NCI-H1436 (cell line): ENCODE measurements at places on chromosomes 12 and 14.
A peak's percentile ranks its signal among the peaks of the same experiment; 100 is the strongest.

DNA sequence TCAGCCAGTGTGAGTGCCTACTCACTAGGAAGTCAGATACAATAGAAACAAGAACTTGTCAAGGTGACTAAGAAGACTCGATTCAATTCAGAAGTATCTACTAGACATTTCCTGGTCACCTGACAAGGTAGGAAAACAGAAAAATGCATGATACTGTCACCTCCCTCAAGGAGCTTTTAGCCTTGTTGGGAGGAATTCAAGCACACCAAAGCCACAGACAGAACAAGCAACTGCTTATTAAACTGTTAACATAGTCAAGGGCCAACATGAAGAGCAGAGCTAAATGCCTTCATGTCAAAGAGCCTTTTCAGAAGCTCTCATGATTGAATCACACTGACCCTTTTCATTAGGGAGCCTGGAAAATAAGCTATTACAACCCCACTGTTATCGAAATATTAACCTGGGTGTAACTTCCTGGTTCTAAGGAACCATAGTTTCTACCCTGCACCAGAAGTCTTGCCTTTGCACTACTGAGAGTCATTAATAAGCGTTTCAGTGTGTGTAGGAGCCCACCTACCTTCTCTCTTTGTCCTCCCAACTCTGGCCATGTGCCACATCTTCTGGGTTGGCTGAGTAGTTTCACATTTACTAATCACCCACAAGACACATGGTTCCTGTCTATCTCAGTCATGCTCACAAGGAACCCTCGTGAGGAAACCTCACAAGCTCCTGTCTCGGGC is 31.0 kb upstream of the LGALS3 start:
- no peak for DNase-seq

DNA sequence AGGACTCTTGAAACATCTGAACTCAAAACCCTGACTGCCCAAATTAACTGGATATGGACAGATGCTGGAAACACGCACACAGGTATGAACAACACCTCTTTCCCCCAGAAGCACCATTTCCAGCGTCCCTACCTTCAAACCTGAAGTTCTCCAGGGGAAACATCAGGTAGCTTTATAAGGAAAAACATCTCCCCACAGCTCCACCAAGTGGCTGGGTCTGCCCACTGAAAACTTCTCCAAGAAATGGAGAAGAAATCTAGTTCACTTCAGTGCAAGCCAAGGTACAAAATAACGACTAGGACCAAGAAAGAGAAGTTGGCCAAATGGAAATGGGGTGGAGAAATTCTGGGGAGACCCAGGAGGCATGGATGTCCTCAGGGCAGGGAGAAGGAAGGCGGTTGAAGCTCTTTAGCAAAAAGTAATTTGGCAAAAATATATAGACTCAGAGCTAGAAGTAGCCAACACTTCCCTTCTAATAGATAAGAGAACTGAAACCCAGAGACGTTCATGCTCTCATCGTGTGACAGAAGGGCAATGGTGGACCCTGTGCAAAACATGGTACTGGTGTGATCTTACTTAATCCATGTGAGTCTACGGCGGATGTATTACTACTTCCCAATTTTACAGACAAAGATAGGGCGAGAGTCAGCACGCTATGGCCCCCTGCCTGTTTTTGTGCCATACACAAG is 10.5 kb upstream of the NUAK1 start:
- no peak for DNase-seq

DNA sequence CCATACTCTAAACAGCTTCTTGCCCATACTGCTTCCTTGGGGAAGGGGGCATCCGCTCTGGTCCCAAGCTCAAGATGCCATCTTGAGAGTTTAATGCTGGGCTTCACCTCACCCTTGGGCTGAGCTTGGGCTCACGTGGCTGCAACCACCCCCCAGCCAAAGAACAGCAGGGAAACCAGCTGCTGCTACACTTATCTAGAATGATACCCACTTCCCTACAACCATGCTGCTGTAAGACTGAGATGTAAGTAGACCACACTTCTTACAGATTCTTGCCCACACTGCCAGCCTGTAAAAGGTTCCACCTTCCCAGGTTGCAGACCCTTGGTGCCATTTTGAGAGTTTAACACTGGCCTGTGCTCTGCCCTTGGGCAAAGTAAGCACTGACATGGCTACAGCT is 9.7 kb downstream of the CTSG start:
- DNase-seq: no peak

GRCh38 chr12:12933742-12934141 is 18.2 kb downstream of the GPRC5D start:
- DNase-seq: no peak

GRCh38 chr12:82682851-82683261 is 3.9 kb upstream of the TMTC2 start:
- DNase-seq: no peak

GRCh38 chr12:88896958-88897357 is 316.7 kb upstream of the KITLG start:
- DNase-seq: no peak

DNA sequence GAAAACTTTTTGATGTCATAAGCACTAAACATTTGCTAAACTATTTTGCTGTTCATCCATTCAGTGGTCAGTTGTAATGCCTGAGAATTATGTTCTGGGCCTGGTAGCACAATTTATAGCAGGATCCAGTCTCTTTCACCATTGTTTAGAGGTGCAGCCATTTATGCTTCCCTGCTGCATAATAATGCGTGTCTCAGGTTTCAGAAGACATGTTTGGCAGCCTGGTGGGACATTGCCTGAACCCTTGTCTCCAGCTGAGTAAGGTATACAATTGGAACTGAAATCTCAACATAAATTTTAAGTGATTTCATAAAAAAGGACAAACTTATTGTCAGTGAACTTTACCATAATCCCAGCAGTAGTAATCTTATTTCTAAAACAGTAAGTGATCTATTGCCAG is 94.8 kb downstream of the POLR3B start:
- no peak for DNase-seq

- no peak for DNase-seq
Observed at GRCh38 chr14:84643446-84643845, 886.5 kb upstream of the FLRT2 start.

DNA sequence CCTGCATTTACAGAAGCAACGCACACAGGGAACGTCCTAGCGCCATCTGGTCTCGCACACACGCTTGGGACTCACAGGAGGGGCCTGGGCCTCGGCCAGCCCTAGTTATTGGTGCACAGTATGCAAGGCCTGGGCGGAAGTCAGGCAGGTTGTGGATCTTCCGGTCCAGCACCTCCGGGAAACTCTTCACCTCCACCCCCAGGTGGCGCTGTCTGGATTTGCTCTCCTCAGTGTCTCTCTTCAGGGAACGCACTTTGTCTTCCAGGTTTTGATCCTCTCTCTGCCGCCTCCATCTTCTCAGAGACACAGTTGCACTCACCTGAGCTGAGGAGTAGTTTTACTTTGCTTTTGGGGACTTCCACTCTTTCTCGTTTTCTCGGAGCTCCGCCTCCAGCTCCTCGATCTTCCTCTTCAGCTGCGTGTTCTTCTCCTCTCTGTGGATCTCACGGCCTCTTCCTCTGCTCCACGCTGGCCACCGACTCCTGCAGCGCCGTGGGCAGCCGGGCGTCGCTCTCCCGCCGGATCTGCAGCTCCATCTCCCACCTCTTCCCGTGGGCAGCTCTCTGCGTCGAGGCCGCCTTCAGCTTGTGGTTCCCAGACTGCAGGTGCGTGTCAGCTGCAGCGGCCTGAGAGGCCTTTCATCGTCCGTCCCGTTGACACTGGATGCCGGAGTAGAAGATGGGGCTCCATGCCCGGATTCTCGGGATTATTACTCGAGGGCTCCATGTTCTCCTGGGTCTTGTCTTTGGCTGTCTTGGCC is 933.8 kb downstream of the TMEM121 start:
- peak; percentile 19 for DNase-seq

GRCh38 chr14:29926701-29927375 is 809 bp downstream of the PRKD1 start:
- peak; percentile 34 for DNase-seq

DNA sequence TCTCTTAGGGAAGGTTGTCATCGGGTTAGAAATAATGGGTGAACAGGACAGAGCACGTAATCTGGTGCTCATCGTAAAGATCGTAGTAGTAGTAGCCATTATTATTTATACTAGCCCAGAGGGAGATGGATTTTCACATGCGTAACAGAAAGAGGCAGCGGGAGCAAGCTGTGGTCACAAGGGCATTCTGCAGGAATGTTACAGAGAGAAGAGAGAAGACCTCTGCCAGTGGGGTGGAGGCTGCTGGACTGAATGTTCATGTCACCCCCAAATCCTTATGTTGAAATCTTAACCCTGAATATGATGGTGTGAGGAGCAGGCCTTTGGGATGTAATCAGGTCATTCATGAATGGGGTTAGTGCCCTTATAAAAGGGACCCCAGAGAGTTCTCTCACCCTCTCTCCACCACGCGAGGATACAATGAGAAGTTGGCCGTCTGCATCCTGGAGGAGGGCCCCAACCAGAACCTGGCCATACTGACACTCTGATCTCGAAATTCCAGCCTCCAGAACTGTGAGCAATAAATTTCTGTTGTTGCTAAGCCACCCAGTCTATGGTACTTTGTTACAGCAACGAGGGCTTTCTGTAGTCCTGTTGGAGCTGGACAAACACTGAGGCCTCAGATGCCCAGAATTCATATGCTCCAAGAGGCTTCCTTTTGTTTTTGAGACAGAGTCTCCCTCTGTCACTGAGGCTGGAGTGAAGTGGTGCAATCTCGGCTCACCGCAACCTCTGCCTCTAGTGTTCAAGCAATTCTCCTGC is 131.2 kb upstream of the MED13L start:
- DNase-seq: no peak

DNA sequence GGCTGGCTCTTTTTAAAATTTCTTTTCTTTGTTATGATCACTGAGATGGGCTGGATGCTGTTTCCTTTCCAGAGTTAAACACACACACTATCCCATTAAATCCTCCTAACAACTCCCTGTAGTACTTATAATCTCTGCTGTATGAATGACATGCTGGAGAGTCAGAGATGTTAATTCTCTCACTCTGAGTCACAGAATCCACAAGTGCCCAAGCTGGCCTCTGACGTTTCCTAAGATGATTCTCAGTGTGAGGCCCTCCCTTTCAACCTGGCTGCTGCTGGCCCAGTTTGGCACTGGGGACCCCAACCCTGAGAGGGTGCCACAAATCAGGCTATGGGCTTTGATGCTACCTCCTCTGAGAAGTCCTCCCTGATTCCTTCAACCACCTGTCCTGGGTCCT is 5.4 kb downstream of the NOS1 start:
- no peak for DNase-seq

DNA sequence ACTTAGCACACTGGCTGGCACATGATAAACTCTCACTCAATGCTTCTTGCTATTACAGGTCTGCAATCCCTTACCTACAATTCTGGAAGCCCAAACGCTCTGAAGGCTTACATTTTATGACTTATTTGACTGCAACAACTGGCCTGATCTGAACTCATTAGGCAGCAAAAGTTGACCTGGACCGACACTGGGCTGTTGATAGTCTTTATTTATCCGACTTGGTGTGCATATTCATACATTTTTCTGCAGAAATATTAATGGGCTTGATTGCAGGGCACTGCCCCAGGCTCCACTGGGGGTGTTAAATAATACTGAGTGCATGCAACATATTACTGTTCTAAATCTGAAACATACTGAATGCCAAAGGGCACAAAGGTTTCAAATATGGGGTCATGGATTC is 1076.7 kb downstream of the BCL11B start:
- DNase-seq: no peak

GRCh38 chr14:45810152-45810872 is 557.3 kb upstream of the MIS18BP1 start:
- DNase-seq: peak; percentile 2

DNA sequence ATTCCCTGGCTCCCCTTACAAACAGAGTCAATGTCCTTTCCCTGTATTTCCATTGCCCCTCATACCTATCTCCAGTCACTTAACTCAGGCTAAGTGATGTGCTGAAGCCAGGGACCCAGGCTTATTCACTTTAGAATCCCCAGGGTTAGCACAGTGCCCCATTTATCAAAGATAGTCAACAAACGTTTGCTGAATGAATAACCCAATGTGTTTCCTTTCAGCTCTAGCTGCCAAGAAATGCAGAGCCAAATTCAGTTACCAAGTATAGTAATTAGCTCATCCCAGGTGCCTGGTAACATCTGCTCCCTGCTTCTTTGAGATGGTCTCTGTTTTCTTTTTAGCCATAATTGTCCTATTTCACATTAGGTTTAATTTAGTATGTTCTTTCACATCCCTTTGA is 189.5 kb downstream of the PHLDA1 start:
- peak; percentile 25 for DNase-seq

DNA sequence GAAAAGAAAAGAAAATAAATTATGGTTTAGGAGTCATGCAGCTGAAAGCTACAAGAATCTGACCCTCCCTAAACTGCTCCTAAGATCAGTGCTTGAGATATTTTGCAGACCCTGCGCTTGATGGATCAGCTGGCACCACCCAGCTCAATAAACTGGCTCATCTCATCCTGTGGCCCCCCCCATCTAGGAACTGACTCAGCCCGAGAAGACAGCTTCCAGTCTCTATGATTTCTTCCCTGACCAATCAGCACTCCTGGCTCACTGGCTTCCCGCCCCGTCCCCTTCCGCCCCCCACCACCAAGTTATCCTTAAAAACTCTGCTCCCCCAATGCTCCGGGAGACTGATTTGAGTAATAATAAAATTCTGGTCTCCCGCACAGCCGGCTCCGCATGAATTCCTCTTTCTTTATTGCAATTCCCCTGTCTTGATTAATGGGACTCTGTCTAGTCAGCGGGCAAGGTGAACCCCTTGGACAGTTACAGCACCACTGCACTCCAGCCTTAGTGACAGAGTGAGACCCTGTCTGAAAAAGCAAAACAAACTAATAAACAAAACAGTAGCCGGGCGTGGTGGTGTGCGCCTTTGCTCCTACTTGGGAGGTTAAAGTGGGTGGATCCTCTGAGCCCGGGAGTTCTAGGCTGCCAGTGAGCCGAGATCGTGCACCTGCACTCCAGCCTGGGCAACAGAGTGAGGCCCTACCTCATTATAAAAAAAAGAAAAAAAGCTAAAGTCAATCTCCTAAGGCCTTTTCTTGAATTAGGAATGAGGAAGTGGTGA is 24.5 kb upstream of the SPTLC2 start:
- DNase-seq: no peak

GRCh38 chr14:101726954-101727302 is 34.6 kb upstream of the PPP2R5C start:
- no peak for DNase-seq

DNA sequence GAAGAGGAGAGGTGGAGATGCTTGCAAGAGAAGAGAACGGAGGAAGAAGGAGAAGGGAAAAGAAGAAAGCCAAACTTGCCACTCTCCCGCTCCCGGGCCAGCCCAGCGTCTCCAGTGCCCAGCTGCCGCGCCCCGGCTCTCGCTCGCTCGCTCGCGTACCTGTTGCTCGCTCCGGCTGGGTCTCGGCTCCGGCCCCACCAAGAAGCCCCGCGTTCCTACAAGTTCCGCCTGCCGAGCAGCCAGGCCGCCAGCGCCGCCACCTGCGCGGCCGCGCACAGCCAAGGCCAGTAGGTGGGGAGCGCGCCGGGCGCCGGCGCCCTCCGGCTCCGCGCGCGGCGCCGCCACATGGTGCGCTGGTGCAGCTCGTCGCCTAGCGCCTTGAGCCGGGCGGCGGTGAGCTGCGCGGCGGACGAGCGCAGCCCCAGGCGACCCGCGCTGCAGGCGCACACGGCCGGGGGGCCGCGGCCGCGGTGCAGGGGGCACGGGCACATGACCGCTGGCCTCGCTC is 370 bp downstream of the HRK start:
- DNase-seq: peak; percentile 65

- no peak for DNase-seq
Observed at GRCh38 chr14:37698840-37699777, 103.7 kb downstream of the TTC6 start.

GRCh38 chr12:13347241-13348043 is 150.9 kb downstream of the EMP1 start:
- no peak for DNase-seq

GRCh38 chr12:20150835-20151422 is 217.4 kb upstream of the PDE3A start:
- DNase-seq: no peak

- DNase-seq: no peak
Observed at GRCh38 chr12:8695116-8695515, 2.7 kb upstream of the RIMKLB start.
